MCF 10A (cell line): ENCODE measurements at places on chromosomes 2 and 18.

DNA sequence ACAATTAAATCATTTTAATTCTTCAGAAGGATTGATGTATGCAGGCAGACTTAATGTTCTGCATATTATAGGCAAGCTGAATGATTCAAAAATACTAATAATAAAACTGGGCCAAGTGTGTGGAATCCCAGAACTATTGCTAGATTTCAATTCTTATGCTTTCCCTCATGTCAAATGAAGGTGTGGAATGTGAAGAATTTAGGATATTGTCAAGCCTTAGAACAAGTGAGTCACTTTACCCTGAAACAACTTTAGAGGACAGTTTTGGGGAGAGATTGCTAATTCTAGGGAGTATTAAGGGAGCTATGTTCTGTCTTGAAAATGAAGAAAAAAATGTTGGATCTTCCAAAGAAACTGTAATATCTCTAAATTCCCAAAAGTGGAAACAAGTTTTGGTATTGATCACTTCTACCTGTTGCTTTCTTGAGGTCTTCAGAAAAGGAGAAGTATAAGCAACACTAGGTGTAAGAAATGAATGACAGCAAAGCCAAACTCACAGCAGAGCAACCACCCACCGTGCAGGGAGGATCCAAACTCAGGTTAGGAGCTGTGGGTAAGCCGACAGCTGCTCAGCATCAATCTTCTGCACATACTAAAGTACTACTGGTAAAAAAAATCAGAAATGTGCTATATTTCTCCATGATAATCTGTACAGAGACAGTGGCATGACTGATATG is 818.1 kb downstream of the SLC4A3 start:
- DNase-seq: peak; percentile 4

DNA sequence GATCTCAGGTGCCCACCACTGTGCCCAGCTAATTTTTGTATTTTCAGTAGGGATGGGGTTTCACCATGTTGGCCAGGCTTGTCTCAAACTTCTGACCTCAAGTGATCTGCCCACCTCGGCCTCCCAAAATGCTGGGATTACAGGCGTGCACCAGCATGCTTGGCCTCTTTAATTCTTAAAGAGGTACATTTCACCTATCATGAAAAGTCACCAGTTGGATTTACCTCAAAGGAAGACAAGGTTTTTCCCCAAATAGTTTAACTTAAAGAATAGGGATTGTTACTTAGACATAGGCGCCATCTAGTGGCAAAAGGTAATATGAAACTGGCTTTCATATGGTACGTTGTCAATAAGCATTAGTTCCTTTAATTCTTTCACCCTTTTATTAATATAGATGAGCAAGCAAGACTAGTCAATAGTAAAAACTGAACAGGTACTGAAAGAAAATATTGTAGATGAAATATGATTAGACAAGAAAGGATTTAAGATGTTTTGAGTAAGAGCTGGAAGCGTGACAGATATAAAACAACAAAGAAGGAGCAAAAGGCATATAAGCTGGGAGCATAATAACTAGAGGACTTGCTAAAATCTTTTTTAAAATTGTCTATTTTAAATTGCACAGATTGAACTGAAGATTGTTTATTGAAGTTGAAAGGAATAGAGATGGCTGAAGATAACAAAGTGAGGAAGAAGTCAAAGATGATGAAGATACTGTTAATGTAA is 35.0 kb upstream of the PSMD14 start:
- DNase-seq: peak; percentile 65

- peak; percentile 96 for DNase-seq
Measured at GRCh38 chr2:240991378-240992263, 6.8 kb upstream of the SNED1 start.

DNA sequence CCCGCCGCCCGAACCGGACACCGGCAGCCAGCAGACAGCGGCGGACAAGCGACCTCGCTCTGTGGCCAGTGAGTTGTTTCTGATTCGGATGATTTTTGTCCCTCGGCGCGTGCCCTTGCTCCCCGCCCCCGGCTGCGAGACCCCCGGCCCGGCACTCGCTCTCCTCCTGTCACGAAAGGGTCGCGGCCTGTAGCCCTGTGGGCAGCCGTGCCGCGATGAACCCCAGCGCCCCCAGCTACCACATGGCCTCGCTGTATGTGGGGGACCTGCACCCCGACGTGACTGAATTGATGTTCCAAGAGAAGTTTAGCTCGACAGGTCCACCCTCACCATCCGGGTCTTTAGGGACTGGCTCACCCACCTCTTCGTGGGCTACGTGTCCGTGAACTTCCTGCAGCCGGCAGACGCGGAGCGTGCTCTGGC is 1257.5 kb upstream of the ACVR2A start:
- DNase-seq: no peak

DNA sequence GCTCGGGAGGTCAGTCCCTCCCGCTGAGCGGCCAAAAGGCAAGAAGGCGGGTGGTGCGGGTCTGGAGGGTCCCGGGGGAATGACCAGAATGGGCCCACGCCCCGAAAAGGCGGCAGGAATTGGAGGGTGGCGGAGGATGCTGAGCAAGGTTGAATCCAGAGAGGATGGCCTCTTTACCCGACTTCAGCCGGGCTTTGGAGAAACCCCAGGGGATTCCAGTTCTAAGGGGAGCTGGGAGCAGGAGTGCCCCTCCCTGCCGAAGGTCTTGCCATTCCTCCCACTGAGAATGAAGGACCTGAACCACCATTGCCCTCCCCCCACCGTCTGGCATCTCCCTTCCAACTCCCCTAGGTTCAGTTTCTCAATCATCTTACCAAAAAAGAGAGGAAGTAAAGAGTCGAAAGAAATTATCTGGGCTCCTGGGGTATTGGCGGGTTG is 38.9 kb upstream of the ATP6V1B1 start:
- no peak for DNase-seq

GRCh38 chr2:217939629-217940245 is 63.1 kb downstream of the TNS1 start:
- no peak for DNase-seq

DNA sequence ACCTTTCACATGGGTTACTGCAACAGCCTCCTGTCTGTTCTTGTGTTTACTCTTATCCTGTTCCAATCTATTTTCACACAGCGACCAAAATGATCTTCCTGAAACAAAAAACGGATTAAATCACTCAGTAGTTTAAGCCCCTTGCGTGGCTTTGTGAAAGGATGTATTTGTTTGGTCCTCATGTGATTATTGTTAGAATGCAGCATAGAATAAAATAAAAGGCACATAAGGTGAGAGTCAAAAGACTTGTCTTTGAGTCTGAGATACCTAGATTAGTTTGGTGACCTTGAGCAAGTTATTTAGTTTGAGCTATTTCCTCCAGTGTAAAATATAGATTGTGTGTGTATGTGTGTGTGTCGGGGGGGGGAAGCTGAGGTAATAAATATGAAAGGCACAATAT is 72.4 kb downstream of the EML4 start:
- no peak for DNase-seq

DNA sequence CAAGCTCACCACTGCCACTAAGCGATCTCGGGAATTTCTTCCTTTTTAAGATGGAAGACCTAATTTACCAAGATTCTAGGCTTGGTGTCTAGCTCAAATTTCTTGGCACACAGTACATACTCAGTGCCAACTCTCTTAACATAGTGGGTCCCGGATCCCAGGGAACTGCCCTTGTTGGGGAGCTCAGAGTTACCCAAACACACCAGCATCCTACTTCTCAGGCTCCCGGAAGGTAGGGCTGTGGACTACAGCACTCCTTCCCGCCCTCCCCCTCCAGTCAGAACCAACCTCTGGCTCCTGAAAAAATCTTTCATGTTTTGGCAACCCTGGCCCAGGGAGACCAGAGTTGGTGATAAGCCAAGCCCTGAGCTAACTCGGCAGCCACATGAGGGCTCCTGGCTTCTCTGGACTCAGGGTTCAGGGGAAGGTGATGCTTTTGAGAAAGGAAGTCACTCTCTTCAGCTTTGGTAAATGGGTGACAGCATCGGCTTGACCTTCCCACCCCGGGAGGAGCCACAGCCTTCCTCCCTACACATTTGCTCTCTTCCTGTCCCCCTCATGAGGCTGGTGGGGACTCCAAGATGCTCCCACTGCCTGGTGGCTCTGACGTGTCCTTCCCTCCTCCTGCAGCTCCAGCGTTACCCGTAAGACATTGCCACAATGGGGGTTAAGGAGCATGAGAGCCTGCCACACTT is 8.8 kb downstream of the ODC1 start:
- DNase-seq: no peak

- peak; percentile 81 for DNase-seq
Measured at GRCh38 chr2:226489775-226490541, 309.7 kb downstream of the IRS1 start.

DNA sequence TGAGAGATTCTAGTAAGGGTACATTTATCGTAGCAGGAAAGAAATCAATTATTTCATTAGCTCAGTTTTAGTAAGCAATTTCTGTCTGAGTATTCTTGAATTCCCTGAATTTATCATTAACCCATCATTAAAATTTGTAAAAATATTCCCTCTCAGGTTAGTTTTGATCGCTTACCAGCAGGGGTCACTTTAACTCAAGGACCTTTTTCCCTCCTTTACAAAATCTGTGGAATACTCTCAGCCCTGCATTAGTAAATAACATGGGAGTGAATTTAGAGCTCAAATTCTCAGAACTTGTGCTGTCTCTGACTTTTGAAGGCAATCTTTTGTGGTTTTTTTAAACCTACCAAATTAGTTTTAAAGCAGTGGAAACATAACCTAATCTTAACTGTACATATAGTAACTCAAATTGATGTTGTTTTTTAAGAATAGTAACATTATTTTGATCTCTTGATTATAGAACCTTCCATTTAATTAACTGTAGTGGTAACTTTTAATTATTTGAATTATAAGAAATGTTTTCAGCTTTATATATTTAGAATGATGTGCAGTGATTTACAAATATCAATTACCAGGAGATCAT is 97.2 kb downstream of the AGPS start:
- peak; percentile 52 for DNase-seq
